ENCODE measurements at places on chromosomes 2 and 18.
A peak's percentile ranks its signal among the peaks of the same experiment; 100 is the strongest.

GRCh38 chr2:173797586-173798263 lies 167.4 kb downstream of the SP3 start:
- DNase-seq: no peak

- no peak for DNase-seq
Observed at GRCh38 chr2:1690056-1690775, 54.1 kb downstream of the PXDN start.

DNA sequence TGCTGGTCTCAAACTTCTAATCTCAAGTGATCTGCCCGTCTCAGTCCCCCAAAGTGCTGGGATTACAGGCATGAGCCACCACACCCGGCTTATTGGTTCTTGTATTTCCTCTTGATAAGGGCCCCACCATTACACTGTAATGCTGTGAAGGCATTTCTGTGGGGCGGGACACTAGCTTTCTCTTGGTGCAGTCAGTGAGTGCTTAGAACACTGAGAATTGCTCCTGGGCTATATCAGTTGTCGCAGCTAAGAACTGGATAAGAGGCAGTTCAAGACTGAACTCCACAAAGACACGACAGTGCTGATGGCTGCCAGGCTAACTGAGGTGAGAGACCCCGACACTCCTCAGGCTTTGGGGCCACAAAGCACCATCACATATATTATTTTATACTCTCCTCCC lies 2.1 kb downstream of the KHK start:
- DNase-seq: no peak

DNA sequence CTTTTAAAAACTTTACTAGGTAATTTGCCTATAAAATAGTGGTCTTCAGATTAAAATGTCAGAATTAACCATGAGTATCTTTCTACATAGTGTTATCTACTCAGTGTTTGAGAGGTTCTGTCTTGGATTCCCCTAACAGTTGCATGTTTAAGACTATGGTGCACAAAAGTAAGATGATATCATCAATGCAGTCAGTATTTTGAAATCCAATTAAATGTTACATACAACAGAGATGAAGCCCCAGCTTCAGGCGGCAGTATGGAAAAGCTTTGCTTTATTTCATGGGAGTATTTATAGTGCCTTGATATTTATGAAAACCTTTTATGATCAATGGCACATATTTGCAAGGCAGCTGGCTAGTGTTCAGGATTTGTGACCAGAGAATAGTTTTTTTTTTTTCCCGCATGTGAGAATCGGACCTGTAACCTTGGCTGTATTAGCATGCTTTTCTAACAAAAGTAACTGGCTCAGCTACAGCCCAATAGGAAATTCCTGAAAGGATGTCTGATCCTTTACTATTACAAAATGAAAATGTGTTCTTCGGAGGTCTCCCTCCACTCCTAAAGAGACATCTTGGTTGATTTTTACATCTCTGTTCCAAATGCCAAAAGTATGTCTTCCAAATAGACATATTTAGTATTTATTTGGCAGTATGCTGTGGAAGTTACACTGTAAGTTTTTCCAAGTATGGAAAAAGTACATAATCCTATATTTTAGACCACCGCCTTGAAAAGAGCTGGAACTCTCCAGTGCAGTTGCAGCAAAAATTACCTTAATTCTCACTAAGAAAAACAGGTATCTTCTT lies 319.3 kb upstream of the UBE2E3 start:
- DNase-seq: no peak

DNA sequence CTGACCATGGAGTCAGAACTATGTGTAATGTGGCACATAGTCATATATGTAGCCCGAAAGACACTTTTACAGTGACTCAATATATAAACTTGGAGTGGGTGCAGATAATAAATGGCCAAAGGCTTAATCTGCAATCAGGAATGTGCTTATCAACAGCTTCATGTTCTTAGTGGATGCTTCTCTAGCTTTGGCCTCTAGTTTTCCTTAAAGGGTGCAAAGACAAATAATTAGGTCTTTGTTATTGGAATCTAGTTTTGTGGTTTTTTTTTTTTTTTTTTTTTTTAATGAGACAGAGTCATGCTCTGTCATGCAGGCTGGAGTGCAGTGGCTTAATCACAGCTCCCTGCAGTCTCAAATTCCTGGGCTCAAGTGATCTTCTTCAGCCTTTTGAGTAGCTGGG lies 625.6 kb downstream of the EPHA4 start:
- no peak for DNase-seq

- DNase-seq: no peak
Observed at GRCh38 chr2:238724728-238725127, 123.2 kb upstream of the TWIST2 start.

GRCh38 chr18:250685-251084 lies 17.2 kb downstream of the THOC1 start:
- DNase-seq: no peak

- DNase-seq: no peak
Observed at GRCh38 chr2:173580956-173581355, 226.3 kb downstream of the CDCA7 start.

GRCh38 chr2:69152847-69153583 lies 140.0 kb downstream of the ANTXR1 start:
- DNase-seq: no peak

DNA sequence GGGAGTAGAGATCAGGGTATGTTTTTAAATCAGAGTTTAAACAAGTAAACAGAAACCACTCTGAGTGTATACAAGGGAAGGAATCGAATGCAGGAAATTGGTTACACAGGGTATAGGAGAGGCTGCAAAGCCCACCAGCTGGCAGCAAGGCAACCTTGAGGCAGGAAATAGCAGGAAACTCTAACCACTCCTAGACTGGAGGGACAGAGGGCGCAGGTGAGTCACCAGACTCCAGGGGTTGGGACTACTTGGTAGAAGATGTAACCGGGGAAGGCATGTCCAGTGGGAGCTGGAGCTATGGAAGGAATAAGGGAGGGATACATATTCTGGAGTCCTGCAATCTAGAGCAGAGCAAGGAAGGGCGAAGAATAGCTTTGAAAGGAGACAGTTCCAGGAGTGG lies 152.3 kb downstream of the MEIS1 start:
- no peak for DNase-seq

GRCh38 chr2:191710411-191710900 lies 32.5 kb downstream of the NABP1 start:
- no peak for DNase-seq

DNA sequence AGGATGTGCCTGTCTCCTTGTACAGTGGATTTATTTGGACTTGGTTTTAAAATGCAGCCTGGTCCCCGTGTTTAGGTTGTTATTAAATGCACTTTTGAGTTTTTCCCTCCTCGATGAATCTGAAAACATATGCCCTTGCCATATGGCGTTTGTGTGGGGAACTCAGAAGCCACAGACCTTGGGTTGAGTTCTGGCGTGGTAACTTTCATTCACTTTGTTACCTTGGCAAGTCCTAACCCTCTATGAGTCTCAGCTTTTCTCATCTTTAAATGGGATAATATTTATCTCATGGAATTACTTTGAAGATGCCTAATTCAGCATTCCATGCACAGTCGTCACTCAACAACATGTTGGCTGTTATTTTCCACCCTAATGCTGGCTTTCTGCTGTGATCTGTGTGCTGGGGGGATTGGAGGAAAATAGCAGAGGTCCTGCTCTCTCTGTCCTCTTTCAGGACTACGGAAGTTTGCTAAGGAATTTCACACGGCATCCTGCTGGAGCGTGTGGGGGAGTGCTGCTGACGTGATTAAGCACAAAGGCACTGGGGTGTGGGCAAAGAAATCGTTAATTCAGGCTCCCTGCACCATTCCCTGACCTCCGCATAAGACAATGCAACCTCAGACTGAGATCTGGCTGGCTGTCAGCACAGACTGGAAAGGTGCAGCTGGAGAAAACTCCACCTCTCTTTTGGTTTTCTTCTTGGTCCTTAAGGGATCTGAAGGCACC lies 61.7 kb downstream of the LDLRAD4 start:
- DNase-seq: no peak

- DNase-seq: peak; percentile 28
Observed at GRCh38 chr2:126657148-126657635, 1.2 kb downstream of the GYPC start.

DNA sequence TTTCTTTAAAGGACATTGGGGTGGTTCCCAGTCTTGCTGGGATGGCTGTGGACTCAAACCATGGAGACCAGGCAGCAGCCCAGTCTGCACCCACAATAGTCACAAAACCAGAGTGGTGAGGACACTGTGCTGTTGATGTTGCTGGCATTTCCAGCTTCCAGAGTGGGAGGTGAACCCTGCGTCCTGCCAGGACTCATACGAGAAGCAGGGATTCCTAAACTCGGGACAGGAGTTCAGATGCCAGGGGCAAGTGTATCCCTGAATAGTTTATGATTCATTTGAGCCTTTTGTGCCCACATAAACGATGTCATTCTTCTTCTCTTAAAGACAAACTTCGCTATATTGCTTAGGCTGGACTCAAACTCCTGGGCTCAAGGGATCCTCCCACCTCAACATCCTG lies 62.8 kb downstream of the TCF7L1 start:
- no peak for DNase-seq

- DNase-seq: no peak
Observed at GRCh38 chr2:16330982-16331381, 334.7 kb downstream of the CYRIA start.

DNA sequence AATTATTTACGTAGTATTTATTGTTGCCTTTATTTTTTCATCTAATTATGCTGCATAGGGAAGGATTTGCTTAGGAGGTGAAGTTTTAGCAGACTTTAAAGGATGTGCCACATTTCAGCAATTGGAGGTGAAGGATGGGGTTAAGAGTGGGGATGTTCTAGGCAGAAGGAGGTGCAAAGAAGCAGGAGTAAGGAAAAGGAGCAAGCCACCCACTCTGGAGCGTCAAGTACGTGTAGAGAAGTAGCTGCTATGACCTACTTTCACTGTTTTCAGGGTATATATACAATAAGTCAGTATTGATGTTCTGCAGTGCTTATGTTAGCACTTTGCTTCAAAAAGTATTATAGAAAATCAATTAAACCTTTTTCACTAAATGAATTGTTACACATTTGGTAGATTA lies 34.4 kb downstream of the ITGAV start:
- no peak for DNase-seq

DNA sequence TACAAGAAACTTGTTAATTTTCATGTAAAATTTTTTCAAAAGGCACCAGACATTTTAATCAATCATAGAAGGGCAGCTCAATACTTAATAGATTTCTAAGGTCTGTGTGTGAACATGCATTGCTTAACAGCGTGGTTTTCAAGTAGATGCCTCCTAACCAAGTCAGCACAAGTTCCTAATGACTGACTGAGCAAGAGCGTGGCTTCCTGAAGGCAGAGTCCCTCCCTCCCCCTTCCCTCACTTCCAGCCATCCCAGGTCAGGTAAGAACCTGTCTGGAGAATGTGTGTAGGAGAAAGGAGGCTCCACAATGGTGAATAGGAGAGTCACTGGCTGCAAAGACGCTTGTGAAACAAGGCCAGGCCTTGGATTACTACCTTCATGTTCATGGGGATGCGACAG lies 33.5 kb upstream of the DAPL1 start:
- no peak for DNase-seq

- no peak for DNase-seq
Observed at GRCh38 chr2:148906124-148906523, 31.1 kb downstream of the KIF5C start.

DNA sequence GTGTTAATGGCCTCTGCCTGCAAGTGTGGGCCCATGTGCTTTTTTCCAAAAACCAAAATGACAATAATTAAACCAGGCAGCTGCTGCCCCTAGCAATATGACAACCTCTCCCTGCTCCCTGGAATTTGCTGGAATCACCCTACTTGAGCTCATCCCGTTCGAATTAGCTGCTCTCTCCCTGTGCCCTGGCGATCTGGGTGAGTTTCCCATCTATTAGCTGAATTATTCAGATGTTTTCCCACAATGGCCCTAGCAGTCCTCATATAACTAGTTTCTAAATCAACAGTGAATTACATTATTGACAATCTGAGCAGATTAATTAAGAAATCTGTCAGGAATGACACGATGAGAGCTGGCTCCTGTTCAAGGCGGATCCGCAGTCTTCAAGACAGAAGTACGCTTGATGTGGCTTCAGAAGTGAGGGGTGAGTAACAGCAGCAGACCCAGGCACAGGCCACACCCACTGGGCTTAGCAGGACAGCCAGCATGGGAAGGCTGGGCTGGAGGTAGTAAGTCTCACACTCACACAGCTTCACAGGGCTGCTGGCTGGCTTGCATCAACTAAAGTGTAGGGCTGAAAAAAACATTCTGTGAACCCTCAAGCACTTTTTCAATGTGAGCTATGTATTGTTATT lies 366.2 kb upstream of the ID2 start:
- no peak for DNase-seq

- no peak for DNase-seq
Observed at GRCh38 chr18:35392375-35392774, 15.2 kb upstream of the ZNF396 start.

GRCh38 chr2:97715951-97716694 lies 2.7 kb downstream of the ZAP70 start:
- no peak for DNase-seq

DNA sequence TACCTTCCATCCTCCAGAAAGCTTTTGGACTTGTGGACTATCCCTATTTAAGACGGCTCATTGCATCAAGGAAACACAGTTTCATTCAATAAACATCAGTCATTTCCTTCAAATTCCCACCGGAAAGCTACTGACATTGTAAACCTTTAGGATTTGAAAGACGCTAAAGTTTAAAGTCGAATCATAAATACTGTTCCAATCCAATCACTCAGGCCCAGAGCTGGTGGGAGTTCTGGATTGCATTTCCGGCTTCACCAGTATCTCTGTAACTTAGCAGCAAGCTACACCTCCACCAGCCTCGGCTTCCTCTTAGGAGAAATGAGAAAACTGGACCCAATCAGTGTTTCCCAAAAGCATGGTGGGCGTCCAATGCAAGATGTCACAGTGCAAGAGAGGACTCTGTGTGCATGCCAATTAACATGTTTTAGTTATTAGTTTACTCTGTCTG lies 1.6 kb downstream of the WDFY1 start:
- DNase-seq: no peak

DNA sequence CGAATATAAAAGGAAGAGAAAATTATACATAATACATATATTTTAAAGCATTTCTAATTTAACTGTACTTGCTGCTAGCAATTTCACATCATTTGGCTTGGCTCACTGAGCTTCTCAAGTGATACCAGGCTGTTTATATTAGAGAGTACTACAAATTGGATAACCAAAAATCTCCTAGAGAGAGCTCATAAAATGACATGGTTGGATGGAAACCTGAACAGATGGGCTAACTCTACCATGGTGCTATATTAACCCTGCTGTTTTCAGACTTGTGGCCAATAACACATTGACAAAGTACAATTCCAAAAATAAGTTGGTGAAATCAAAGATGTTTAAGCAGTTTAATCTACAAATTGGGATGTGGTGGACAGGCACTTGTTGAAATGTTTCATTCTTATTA lies 364.4 kb upstream of the GCFC2 start:
- DNase-seq: no peak

GRCh38 chr2:235270956-235271355 lies 222.9 kb upstream of the AGAP1 start:
- no peak for DNase-seq

GRCh38 chr18:5478261-5478660 lies 65.5 kb downstream of the EPB41L3 start:
- no peak for DNase-seq

Data from activated gamma-delta T cell (primary cell).